ENCODE measurements at places on chromosomes 2 and 18.
A peak's percentile ranks its signal among the peaks of the same experiment; 100 is the strongest.

DNA sequence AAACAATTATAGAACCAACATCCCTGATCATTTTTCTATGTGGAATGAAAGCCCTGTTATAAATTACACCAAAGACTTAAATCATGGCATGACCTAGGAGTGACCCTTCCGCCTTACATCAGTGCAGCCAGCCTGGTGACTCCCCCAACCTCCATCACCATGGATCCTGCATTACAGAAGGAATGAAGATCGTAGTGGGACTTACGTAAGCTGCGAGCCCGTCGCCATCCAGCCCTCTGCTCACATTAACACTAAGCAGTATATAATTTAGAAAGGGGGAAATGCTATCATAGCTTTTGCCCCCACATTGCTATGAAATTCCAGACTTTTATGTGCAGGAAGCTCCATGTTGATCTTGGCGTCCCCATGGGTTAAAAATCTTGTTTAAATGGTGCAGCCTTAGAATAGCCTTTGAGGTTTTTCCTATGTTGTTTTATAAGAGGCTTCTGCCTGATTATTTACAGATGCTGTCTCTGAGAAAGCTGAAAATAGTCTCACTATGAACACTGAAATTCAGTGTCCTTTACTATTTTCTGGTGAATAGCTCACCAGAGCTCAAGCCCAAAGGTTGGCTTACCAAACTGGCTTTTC is 76.3 kb downstream of the COLEC12 start:
- DNase-seq: no peak

GRCh38 chr18:56662063-56662408 is 10.9 kb downstream of the WDR7 start:
- no peak for DNase-seq

- no peak for DNase-seq
These were observed 326.3 kb downstream of the CDH7 start for GRCh38 chr18:66077066-66077465.

GRCh38 chr18:44062345-44062744 is 618.3 kb upstream of the SETBP1 start:
- DNase-seq: no peak

- no peak for DNase-seq
These were observed 589.4 kb upstream of the SOX11 start for GRCh38 chr2:5102823-5103222.

DNA sequence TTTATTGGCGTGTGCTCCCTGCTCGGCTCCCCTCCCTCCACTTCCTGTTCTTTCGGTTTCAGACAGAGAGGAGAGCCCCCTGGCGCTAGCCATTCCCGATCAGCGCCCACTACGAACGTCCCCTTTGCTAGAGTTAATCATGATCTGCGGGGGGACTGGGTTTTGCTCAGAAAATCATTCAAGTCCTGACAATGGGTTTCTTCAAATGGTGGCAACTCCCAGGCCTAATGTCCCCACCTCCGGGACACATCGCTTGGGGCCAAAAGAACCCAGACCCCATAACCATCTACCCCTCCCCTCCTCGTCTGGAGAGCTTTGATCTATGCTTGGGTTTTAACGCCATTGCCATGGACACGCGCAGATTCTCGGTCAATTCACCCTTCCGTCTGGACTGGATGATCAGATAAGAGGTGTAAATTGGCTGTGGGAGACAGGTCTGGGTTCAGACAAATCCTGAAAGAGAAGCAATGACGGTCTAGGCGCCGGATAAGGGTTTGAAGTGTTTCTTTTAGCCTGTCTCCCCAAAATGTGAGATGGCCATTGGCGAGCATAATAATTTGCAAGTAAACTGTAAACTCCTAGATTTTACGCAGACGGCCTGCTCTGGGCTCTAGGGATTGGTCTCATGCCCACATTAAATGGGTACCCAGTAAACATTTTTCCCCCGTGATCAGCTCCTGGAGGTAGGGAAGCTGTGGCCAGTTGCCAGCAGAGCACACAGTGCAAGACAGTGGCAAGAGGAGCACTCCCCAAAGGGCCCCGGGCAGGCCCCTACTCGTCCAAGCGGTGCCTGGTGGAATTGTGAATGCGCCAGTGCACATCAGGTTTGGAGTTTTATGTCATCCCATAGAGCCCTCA is 4.7 kb downstream of the NRP2 start:
- no peak for DNase-seq

GRCh38 chr18:34695310-34695709 is 14.8 kb upstream of the DTNA start:
- no peak for DNase-seq

DNA sequence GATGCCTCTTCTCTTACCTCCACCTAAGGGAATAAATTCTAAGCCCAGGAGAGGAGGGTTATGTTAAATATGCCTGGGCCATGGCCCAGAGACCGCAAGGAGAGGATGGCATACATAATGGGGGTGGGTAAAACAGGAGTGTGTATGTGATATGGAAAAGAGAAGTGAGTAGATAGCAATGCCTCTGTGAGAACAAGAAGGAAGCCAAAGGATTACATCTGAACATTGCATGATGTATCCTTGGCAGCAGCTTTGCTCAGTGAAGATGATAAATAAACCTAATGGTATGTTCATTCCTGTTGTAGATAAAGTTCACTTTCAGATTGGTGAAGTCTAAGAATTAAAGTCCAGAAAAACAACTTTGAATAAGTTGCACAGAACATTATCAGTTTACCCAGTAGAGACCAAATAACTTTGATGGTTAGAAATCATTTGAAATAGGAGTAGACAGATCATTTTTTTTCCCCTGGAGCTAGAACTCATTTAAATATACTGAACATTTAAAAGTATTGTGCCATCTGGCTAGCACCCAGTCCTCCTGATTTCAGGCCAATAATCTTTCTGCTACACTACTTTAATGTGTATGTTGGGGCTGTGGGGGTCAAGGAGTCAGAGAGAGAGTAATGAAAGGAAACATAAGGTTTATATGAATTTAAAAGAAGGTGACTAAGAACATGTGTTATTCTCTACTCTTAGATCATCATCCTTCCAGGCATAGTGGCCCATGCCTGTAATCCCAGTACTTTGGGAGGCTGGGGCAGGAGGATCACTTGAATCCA is 231.7 kb downstream of the PARD3B start:
- DNase-seq: no peak

DNA sequence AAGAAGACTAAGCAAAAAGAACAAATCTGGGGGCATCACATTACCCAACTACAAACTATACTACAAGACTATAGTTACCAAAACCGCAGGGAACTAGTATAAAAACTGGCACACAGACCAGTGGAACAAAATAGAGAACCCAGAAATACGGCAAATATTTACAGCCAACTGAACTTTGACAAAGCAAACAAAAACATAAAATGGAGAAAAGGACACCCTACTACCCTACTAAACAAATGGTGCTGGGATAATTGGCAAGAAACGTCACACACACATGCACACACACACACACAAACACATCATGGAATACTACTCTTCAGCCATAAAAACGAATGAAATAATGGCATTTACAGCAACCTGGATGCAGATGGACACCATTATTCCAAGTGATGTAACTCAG is 53.3 kb downstream of the SESTD1 start:
- DNase-seq: no peak

DNA sequence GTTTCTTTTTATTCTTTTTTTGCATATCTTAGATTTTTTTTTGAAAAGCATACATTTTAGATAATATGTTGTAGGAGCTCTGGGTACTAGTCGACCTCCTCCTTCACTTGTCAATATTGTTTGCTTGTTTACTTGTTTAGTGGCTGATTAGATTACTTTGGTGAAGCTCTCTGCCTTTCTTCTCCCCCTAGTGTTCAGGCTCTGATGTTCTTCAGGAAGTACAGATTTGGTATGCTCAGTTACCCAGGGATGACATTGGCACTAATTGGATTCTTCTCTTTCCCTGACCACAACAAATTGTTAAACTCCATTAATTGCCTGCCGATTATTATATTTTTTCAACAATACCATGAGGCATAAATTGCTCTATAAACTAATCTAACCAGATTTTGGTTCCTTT is 491.2 kb downstream of the SUCLG1 start:
- DNase-seq: no peak

- peak; percentile 94 for DNase-seq
These were observed at the start of gene POLE4 for GRCh38 chr2:74958274-74959105. TSS of gene POLE4 (plus strand) at chr2:74958643. CDS start at chr2:74958680, 37 bp downstream.

DNA sequence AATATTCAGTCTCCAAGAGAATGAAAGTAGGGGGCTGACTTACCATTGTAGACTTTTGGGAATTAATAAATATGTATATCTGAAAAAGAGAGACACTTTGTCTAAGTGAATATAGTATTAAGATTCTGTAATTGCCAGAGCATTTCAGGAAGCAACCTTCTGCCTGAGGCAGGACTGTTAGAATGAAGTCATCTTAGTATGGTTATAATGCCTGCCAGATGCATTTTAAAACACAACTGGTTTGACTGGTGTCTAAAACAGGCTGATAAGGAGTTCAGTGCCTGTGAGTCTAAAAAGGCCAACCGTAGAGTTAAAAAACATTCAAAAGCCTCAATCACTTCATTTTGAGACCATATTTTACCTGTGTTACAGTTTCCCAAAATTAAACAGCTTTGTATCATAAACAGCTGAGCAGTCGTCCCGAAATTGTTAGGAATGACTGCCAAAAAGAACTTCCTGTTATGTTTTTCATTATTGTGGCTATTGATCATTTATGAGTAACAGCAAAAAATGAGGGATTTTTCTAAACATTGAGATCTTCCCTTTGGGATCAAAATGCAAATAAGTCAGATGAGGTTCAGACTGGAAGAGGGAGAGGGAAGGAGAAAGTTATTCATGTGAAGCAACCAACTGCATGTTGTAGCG is 443.9 kb downstream of the PID1 start:
- no peak for DNase-seq

- no peak for DNase-seq
These were observed 91.9 kb downstream of the EPB41L5 start for GRCh38 chr2:120104772-120105171.

- no peak for DNase-seq
These were observed 97.2 kb upstream of the TEX51 start for GRCh38 chr2:126801473-126801872.

GRCh38 chr2:86747711-86748639 is 27.9 kb downstream of the RMND5A start:
- no peak for DNase-seq

DNA sequence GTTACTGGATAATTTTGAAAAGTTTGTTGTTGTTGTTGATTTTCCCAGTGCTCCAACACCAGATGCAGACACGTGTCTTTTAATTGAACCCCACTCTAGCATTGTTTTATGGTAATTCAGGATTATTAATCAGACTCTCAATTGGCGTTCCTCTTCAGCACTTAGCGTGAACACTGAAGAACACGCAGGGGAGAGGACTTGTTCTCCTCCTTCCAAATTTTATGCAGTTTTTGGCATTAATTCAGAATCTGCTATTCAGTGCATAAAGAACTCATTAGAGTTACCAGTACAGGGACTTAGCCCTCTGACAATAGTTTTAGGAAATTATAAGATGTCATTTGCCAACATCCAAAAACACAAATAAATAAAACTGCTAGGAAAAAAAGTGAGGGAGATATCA is 75.5 kb downstream of the SNTG2 start:
- DNase-seq: no peak

- DNase-seq: no peak
These were observed 342.6 kb downstream of the CELF4 start for GRCh38 chr18:37222999-37223378.

GRCh38 chr18:74291771-74292540 is at the start of gene CYB5A:
TSS of gene CYB5A (minus strand) at chr18:74291963. CDS start at chr18:74291875, 88 bp downstream.
- peak; percentile 99 for DNase-seq

GRCh38 chr2:227308784-227309183 is 16.3 kb upstream of the MFF start:
- DNase-seq: no peak

DNA sequence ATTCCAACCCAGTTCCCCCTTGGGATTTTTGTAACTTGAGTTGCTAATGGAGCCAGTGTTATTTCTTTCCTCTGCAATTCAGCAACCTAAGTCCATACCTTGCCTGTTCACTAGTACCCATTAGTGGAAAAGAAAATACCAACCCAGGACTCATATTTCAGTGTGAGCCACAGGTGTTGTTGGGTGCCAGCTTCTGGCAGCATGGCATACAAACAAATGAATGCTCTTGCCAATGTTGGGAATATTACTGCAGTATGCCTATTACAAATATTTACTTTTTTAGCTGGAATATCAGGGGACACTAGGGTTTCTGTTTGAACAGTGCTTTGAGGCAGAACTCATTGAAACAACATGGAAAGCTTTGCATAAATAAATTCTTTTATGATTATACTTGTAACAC is 130.2 kb downstream of the NCKAP5 start:
- DNase-seq: no peak

GRCh38 chr2:9306911-9307310 is 100.3 kb downstream of the ASAP2 start:
- DNase-seq: no peak

DNA sequence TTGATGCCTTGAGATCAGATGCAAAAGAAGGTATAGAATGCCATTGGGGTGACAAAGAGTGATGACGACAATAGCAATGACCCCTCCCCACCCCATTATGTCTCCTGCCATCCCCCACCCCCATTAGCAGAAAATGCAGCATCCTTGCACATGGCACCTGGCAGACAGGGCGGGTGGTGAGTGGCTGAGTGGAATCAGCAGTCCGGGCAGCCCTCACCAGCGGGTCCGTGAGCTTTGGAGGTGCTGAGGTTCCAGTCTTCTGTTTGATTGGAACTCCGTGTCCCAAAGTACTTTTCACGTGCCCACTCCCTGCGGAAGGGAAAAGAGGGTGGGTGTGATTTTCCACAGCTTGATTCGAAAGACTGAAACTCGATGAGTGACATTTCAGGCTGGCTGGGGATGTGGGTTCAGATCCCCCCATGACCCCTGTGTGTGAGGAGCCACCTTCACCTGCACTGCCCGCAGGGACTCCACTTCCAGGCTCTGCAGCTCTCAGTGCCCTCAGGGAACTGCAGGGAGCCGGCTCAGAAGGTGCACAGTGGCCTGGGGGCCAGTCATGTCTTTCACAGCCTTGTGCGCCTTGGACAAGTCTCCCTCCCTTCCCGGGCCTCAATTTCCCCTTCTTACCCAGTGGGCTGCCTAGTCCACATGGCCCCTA is 130.9 kb downstream of the GLI2 start:
- DNase-seq: no peak

GRCh38 chr2:16071865-16072637 is 131.7 kb downstream of the MYCN start:
- DNase-seq: no peak

GRCh38 chr2:101188683-101189405 is 37.7 kb upstream of the TBC1D8 start:
- DNase-seq: no peak

GRCh38 chr2:77054938-77055337 is 467.2 kb downstream of the LRRTM4 start:
- DNase-seq: no peak

GRCh38 chr2:11941201-11942177 is 195.1 kb downstream of the LPIN1 start:
- DNase-seq: no peak
